ENCODE measurements at places on chromosomes 4 and X. TPM values are rescaled to one million over a fixed set of nuclear protein-coding genes. Genes with fewer than 3 reads are reported as not detected.
A peak's percentile ranks its signal among the peaks of the same experiment; 100 is the strongest.

DNA sequence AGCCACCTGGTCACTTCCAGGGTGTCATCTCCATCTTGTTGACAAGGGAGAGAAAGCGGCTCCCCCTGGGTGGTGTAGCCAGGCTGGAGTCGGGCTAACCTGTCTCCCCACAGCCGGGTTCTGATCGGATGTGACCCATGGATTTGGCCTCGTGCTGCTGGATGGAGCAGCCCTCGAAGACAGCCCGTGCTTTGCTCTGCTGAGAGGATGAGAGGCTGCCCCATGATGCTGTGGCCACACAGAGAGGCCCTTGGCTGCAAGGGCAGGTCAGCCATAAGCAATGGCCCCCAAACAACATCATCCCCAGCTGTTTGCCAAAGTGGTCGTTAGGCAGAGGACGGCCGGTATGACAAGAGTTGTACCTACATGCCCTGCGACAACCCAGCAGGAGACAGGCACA is 106.6 kb downstream of the HMX1 start:
- no peak for ATAC-seq

GRCh38 chr4:22471999-22472461 is 43.8 kb downstream of the ADGRA3 start:
- ATAC-seq: no peak

GRCh38 chr4:155885666-155886065 is 17.8 kb upstream of the TDO2 start:
- no peak for ATAC-seq

DNA sequence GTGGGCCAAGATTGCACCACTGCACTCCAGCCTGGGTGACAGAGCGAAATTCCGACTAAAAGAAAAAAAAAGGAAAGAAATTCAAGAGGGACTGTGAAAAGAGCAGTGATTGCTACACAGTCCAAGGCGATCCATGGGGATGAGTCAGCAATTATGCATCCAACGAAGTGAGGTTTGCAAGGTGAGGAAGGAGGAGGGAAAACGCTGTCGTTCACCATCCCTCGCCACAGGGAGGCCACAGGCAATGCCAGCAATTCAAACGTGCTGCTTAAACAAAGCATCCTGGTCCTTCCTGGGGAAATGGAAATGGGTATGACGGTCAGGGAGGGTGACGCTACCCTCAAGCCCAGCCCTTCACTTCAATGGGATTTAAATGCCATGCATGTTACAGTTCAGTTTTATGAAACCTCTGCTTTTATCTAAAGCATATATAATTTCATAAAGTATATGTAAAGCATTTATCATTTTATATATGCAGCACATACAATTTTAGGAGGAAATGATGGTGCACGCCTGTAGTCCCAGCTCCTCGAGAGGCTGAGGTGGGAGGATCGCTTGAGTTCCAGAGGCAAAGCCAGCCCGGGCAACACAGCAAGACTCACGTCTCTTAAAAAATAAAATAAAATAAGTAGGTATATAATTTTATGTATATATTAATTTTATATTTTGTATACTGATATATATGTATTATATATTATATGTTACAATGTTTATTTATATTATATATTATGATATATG is 108.7 kb downstream of the DHRSX start:
- ATAC-seq: peak; percentile 94

DNA sequence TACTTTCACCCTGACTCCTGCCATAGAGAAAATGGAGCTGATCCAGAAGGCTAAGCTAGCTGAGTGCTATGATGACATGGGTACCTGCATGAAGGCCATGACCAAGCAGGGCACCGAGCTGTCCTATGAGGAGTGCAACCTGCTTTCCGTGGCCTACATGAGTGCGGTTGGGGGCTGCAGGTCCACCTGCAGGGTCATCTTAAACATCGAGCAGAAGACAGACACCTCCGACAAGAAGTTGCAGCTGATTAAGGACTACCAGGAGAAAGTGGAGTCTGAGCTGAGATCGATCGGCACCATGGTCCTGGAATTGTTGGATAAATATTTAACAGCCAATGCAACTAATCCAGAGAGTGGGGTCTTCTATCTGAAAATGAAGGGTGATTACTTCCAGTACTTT is 438.0 kb downstream of the TMA16 start:
- ATAC-seq: no peak

DNA sequence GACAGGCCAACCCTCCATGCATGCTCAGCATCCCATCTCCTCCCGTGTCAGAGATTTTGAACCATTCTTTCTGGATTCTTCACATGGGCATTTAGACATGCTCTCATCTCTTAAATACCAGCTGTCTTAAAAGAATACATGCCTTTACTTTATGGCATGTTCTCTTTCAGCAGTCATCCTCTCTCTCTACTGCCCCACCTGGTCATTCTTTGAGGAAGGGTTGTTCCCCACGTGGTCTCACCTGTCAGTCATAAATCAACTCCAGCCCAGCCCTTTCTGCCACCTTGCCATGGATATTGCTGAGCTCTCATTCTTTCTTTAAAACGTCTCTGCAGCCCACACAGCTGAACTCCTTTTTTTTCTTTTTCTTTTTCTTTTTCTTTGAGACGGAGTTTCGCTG is 111.3 kb downstream of the ARHGAP10 start:
- ATAC-seq: peak; percentile 73

DNA sequence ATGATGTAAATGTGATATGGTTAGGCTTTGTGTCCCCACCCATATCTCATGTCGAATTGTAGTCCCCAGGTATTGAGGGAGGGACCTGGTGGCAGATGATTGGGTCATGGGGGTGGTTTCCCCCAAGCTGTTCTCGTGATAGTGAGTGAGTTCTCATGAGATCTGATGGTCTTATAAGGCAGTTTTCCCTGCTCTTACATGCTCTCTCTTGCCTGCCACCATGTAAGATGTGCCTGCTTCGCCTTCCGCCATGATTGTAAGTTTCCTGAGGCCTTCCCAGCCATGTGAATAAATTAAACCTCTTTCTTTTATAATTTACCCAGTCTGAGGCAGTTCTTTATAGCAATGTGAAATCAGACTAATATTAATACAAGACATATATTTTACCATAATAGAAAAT is 23.9 kb downstream of the BLOC1S4 start:
- ATAC-seq: no peak

DNA sequence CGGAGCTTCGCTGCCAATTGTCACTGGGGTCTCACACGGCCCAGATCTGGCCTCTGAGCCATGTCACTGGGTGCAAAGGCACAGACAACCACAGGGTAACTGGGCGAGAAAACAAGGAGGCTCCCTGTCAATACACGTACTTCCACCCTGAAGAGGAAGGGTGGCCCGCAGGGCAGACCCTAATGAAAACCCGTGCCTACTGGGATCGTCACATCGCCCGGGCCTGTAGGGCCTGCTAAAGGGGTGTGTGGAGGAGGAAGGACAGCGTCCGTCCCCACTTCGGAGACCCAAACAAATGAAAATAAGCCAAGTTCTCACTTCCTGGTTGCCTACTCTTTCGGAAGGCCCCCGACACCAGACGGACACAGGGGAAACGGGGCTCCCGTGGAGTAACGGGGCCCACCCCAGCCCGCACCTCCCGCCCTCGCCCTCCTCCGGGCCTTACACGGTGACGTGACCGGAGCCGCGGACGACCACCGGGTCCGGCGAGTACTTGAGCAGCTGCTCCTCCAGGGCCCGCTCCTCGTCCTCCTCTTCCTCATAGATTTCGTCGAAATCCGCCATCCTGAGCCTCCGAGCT is 578 bp downstream of the CHIC2 start:
- peak; percentile 18 for ATAC-seq

DNA sequence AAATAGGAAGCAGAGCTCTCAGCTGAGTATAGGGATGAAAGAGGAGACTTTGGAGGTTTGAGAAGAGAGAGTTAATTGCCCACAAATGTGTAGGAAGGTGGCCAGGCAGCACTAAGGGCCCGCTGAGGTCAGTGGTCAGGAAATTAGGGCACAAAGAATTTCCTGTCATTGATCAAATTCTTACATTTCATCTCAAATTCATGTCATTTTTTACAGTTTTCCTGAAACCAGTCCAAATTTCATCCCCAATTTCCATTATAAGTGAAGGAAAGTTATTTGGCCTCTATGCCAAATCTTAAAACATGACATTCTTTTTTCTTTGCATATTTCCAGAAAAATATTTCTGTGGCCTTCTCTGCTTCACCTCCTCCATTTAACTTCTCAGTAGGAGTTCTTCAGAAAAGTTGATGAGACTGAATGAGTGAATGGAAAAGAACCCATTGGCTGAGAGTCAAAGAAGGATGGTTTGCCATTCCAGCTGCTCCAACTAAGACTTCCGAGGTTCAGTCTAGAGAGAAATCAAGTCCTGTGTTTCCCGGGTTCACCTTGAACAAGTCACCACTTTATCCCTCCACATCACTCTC is 68.7 kb upstream of the SPRY1 start:
- ATAC-seq: no peak

DNA sequence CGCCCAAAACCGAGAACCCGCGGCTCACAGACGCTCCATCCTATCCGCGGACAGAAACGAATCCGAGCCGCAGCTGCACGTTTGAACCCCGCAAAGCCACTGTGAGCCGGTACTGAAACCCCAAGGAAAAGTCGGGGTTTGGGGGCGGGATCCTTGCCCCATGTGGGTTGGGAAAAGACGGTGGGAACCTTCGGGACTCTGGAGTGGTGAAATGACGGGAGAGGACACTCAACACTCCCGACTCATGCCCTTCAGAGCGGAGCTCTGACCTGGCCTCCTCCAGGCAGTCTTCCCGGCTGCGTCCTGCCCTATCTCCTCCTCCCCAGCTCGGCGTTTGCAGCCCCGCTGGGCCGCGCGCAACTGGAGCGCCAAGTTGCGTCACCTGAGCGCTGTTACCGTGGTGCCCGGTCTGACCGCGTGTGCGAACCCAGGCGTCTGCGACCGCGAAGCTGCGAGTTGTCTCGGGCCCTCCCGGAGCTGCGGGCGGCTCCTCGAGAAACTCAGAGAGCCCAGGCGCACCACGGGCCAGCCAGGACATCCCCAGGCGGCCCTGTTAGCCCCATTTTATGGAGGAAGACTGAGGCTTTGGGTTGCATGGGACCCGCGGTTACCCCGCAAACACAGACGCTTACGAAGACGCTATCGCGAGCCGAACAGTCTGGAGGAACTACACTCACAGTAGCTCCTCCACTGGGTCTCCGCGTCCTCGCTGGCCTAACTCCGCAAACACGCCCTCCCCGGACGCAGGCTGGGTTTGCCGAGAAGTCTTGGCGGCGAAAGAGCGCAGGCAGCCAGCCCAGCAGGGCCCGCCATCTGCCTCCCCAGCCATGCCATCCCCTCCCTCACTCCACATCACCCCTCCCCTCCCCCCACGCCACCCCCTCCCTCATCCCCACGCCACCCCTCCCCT is 20.3 kb upstream of the HMX1 start:
- ATAC-seq: no peak

DNA sequence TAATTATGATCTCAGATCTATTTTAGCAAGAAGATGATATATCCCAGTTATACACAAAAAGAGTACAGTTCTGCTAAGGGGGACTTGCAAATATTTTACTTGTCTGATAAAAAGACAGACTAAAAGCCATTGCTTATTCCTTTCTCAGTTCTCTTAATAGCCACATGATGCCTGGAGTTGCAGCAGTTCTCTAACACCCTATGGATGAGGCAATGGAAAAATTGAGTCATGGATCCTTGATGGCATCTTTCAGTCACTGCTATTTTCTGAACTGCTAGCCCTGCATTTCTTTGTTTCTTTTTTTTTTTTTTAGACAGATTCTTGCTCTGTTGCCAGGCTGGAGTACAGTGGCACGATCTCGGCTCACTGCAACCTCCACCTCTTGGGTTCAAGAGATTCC is 1956.7 kb downstream of the C4orf33 start:
- no peak for ATAC-seq

DNA sequence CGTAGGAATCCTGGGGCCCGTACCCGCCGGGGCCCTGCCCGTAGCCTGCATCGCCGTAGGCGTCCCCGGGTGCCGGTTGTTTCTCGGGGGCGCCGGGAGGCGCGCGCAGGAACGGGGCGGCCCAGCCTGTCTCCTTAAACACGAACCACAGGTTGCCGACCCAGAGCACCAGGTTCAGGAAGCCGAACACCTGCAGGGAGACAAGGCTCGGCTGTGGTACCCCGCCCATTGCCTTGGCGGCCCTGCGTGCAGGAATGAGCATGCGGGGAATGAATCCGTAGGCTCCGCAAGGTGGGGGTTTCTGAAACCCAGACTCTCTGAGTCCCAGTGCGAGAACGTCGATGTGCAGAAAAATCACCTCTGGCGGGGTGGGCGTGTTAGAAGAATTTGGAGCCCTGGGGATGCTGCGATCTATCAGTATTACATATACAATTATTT is 5.4 kb upstream of the PRICKLE3 start:
- peak; percentile 0 for ATAC-seq

DNA sequence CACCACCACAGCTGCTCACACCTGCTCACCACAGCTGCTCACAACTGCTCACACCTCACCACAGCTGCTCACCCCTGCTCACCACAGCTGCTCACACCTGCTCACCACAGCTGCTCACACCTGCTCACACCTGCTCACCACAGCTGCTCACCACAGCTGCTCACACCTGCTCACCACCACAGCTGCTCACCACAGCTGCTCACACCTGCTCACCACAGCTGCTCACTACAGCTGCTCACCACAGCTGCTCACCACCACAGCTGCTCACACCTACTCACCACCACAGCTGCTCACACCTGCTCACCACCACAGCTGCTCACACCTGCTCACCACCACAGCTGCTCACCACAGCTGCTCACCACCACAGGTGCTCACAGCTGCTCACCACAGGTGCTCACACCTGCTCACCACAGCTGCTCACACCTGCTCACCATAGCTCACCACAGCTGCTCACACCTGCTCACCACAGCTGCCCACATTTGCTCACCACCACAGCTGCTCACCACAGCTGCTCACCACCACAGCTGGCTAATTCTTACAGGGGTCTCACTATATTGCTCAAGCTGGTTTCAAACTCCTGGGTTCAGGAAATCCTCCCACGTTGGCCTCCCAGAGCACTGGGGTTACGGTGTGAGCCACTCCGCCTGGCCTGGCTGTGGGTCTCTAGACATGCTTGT is 30.4 kb upstream of the CPLX1 start:
- ATAC-seq: no peak

The TCEAL6 gene
- not detected for total RNA-seq

The PRMT9 gene
- 4.1 TPM for total RNA-seq

The MAP7D2 gene
- total RNA-seq: 0.56 TPM

The YTHDC1 gene
- total RNA-seq: 52.6 TPM

The AKAP4 gene
- total RNA-seq: not detected

The NAP1L5 gene
- 1.0 TPM for total RNA-seq

The HSFX4 gene
- total RNA-seq: not detected

The PDGFC gene
- total RNA-seq: 4.4 TPM

The RBM47 gene
- total RNA-seq: 70.6 TPM

The CSN3 gene
- not detected for total RNA-seq

Measured in esophagus mucosa (tissue), 1 donor.